Stimulated activated CD8-positive, alpha-beta memory T cell treated with anti-CD3 and anti-CD28 coated beads, Interleukin-12 subunit alpha, Interleukin-12 subunit beta, amount 100 ng/mL, for 4 hours (primary cell): ENCODE measurements at places on chromosomes 16 and 17.

DNA sequence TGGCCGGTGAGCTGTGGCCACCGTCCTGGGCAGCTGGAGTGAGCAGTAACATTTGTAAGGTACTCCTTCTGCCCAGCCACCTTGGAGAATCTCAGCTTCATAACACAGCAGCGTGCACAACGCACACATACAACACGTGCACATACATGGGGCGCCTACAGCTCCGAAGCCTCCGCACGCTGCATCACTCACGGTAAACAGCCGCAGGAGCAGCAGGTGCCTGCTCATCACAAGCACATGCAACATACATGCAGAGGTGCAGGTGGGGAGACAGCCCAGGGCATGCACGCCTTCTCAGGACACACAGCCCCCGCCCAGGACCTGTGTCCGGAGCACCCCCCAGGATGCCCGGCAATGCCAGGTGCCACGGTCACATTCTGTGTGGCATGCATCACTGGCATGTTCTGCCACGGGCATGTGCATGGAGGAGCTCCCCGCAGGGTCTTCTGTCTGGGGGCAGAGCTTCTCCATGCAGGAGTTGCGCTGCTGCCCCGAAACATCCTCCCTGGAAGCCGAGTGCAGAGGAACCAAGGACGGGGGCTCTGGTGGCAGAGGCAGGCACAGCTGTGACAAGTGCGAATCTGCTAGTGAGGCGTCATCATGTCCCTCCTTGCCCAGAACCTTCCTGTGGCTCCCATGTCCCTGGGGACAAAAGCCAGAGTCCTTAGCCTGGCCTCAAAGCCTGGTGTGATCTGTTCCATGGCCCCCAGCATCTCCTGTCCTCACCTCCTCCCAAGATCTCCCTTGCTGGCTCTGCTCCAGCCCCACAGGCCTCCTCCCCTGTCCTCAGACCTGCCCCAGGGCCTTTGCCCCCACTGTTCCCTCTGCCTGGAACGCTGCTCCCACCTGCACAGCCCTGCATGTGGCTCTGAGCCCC, 184.0 kb upstream of the GSE1 start:
- DNase-seq: no peak

DNA sequence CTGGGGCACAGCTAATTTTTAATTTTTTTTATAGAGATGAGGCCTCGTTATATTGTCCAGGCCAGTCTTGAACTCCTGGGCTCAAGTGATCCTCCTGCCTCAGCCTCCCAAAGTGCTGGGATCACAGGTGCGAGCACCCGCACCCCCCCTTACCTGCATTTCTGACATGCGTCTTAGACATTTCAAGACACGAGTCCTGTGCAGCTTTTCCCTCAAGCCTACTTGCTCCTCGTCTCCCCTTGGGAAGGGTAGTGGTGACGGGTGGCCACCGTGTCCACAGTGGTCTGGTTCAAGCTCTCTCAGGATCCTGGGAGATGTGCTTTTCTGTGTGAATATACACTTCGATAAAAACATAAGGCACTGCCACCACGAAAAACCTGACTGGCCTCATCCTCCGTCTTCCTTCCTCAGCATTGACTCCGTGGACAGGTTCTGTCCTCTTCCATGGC, 9.6 kb downstream of the CANT1 start:
- no peak for DNase-seq

- DNase-seq: no peak
Observed at GRCh38 chr16:19694989-19695388, 23.0 kb downstream of the KNOP1 start.

DNA sequence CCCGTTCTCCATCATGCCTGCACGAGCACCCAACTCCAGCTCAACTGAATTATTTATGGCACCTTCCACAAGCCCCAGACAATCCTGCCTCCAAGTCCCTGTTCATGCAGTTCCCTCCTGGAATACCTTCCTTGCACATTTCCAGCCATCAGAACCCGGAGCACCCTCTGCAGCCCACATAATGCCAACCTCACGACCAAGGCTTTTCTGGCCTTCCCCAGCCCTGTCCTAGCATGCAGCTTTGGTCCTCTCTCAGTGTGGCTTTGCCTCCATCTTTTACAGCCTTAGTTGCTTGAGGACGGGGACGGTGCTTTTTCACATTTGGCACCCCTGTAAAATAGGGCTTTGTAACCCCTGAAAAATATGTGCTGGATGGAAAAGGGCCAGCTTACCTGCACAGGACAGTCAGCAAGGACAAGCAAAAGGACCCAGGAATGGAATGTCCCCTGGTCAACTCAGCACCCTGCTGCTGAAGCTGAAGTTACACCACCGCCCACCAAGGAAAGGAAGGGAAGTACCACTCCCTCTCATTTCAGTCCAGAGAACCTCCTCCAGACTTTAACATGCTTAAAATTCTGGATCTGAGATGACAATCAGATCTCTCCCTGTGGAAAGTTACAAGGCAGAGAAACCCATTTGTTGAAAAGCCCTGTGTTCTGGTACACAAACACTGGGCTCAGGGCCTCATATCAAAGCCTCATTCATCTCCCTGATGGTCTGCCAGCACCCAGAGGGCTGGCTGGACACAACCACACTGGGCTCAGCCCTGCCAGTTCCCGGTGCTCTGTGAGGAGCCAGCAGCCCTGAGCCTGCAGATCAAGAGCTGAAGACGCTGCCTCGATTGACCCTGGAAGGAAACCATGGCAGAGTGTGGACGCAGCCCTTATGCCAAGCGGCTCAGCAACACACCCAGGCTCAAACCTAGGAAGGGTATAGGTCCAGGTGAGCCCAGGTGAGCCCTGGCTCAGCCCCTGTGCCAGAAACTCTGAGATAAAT, 2.9 kb downstream of the SLC39A11 start:
- DNase-seq: no peak

- no peak for DNase-seq
Observed at GRCh38 chr17:81586096-81586495, 33.9 kb upstream of the FAAP100 start.

GRCh38 chr17:13749166-13749890, 147.6 kb upstream of the HS3ST3A1 start:
- no peak for DNase-seq

DNA sequence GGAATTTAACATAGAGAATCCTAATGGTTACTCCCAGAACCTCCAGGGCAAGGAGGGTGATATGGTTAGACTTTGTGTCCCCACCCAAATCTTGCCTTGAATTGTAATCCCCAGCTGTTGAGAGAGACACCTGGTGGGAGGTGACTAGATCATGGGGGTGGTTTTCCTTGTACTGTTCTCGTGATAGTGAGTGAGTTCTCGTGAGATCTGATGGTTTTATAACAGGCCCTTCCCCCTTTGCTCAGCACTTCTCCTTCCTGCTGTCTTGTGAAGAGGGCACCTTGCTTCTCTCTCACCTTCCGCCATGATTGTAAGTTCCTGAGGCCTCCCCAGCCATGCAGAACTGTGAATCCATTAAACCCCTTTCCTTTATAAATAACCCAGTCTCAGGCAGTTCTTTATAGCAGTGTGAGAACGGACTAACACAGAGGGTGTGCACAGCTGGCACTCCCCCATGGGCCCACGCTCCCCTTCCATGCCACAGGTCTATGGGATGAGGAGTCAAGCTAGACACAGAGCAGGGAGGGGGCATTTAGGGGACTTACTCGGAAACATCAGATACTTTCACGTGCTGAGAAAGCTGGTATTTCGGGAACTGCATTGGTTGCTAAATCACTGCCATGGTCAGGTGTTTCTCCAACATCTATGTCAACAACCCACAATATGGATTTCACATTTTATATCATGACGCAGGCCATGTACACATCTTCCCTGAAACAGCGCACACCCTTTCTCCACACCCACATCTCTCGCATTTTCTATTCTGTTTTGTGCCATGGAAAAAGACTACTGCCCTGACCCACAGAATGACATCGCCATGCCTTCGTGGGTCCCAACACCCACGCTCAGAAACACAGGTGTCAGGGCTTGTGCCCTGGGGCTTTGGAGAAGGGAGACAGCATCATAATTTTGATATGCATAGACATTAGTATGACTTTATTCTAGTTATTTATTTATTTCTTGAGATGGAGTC, 199.1 kb upstream of the GSE1 start:
- no peak for DNase-seq

GRCh38 chr16:19883296-19883965, 1.2 kb downstream of the GPRC5B start:
- DNase-seq: no peak

DNA sequence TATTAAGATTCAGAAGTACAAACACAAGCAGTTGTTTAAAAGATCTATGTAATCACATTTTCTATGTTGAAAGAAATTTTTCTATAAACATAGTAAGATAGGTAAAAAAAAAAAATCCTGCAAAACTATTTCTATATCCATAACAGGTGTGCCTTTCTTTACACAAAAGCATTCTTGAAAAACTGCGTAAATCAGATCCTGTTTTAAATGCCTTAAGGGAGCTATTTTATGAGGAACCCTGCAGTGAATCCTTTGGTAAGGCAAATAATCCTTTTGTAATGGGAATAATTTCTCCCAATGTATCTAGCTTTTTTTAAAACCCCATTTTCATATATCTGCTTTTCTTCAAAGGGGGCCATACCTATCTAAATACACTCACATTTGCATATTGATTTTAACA, 157.3 kb downstream of the AATF start:
- no peak for DNase-seq

- DNase-seq: no peak
Observed at GRCh38 chr16:90004577-90004976, 14.7 kb downstream of the DBNDD1 start.

DNA sequence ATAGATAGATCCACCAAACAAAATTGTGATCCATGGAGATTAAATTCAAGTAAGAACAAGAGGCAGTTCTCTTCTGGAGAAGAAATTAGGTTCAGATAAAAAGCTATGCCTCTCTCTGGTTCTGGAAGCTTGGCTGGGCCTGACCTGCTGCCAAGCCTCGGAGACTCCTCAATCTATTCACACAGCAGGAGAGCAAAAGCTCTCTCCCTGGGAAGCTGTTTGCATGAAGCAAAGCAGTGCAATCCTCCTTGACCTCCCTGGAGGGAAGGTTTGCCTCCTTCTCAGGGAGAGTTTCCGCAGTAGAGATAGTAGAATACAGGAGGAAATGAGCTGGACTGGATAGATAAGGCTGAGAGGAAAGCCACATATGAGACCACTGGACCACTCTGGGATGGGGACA, 78.1 kb upstream of the GNAO1 start:
- DNase-seq: no peak

GRCh38 chr16:66695935-66696668, 441 bp downstream of the CMTM4 start:
- no peak for DNase-seq

GRCh38 chr17:74805591-74805991, 29.4 kb upstream of the NAT9 start:
- no peak for DNase-seq

- DNase-seq: no peak
Observed at GRCh38 chr17:49616601-49617131, 41.0 kb downstream of the NXPH3 start.

GRCh38 chr17:48549281-48549630, 4.3 kb upstream of the HOXB2 start:
- DNase-seq: no peak

- no peak for DNase-seq
Observed at GRCh38 chr17:13230350-13231264, 212.8 kb upstream of the ELAC2 start.

DNA sequence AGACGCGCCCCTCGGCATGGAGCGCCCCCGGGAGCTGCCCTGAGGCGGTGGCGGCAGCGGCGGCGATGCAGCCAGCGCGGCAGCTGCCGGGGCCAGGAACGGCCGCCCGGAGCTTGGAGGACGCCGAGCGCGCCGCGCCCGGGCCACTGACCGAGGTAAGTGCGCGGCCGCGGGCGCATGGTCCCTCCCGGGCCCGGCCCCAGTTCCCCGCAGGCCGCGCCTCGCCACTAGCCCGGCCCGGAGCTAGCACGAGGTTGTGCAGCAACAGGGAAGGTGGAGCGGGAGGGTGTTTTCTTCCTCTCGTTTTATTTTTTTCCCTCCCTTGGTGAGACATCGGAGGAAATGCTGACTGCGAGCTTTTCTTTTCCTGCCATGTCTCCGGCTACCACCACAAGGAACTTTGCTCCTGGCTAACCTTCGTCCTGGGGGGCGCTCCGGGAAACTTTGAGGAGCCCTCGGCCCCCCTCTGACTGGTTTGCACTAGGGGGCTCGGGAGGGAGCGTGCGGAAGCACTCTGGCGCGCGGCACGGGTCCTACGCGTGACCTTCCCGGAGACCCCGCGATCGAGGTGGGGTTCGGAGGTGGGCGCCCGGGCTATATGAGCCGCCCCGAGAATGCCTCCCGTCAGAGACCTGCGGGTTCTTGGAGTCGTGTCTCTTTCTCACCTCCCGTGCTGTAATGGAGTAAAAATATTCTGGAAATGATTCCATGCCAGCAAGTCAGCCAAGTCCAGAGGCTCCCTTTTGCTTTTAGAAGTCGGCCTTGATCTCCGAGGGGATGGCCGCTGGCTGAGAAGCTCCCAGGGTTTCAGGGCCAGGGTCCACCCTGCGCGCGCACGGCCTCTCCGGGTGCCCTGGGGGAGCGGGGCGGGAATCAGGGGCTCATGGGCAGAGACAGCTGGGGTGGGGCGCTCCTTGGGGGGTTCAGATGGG, 868 bp downstream of the KCNJ12 start:
- DNase-seq: no peak

DNA sequence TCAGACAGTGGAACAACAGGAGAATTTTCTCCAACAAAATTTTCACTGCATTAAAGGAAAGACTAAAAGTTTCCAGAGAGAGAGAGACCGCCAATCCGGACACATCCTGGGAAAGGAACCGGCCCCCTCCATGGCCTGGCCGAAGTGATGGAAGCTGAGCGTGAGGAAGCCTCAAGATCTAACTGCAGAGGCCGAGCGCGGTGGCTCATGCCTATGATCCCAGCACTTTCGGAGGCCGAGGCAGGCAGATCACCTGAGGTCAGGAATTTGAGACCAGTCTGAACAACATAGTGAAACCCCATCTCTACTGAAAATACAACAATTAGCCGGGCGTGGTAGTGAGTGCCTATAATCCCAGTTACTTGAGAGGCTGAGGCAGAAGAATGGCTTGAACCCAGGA, 3.9 kb downstream of the CTRB2 start:
- no peak for DNase-seq

- DNase-seq: no peak
Observed at GRCh38 chr17:29084541-29085146, 41.7 kb downstream of the PIPOX start.

DNA sequence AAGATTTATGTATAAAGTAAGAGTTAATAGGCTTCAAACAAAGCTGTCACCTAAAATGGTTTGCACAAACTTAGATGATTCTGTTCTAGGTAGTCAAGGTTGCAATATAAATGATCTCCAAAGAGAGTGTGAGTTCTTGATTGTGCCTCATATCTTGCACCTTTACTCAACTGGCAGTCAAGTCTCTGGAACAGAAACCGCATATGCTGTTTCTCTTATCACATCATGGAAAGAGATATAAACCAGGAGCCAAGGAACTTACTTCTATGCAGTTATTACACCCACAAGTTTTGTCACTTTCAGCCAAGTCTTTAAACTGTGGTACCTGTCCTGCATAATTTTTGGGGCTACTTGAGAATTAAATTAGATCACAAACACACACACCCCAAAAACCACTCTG, 5.2 kb downstream of the SSH2 start:
- no peak for DNase-seq
